Stimulated activated CD8-positive, alpha-beta memory T cell treated with anti-CD3 and anti-CD28 coated beads, Interleukin-7, amount 100 ng/mL, for 1 hour (primary cell): ENCODE measurements at places on chromosomes 1 and 21.

GRCh38 chr1:147800804-147801203 lies 40.4 kb upstream of the GJA5 start:
- DNase-seq: no peak

DNA sequence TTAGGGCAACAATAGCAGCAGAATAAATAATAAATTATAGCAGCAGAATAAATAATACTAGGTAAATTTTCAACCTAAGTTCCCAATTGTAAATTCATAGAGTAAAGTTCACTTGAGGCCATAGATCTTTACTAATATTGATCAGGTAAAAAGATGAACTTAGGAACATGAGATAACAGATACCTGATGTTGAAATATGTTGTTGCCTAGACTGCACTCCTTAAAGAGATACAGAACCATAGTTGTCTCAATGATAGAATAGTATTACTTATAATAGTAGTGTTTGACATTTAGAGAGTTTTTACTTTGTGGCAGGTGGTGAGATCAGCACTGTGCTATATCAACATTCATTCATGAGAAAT lies 378 bp upstream of the F13B start:
- DNase-seq: no peak

GRCh38 chr1:171345536-171345935 lies 31.6 kb downstream of the FMO4 start:
- DNase-seq: no peak

GRCh38 chr1:197868751-197869489 lies 33.5 kb upstream of the C1orf53 start:
- peak; percentile 5 for DNase-seq

- no peak for DNase-seq
Measured at GRCh38 chr1:179599623-179600249, 8.1 kb downstream of the TDRD5 start.

DNA sequence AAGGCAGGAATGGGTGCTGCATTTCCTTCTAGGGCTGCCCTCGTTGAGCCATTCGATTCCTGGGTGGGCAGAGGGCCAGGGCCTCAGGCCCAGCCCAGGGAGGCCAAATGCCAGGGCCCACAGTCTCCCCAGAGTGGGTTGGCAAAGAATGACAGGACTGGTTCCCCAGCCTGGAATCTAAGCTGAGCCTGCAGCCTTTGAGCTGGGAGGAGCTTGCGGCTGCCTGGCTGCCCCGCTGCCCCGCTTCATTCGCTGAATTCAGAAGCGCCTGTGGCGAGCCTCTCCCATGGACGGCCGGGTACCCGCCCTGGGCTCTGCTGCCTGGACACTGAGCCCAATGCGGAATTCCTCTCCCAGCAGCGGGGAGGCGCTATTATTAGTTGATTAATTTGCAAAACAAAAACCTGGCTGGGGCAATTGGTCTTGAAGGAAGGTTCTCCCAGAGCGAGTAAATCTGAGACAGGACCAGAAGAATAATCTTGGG lies 32.3 kb upstream of the TARDBP start:
- DNase-seq: no peak

- DNase-seq: no peak
Measured at GRCh38 chr1:235865565-235866204, 1.0 kb downstream of the LYST start.

- no peak for DNase-seq
Measured at GRCh38 chr1:10046356-10047085, 13.8 kb downstream of the UBE4B start.

GRCh38 chr21:28856588-28857250 lies 136.0 kb downstream of the LTN1 start:
- DNase-seq: no peak
